ENCODE measurements at places on chromosomes 11 and 22.

- no peak for DNase-seq
Observed at GRCh38 chr11:127130321-127130720, 129.8 kb upstream of the KIRREL3 start.

- DNase-seq = peak; percentile 41
Observed at GRCh38 chr11:32433914-32434355, 1.4 kb downstream of the WT1 start.

DNA sequence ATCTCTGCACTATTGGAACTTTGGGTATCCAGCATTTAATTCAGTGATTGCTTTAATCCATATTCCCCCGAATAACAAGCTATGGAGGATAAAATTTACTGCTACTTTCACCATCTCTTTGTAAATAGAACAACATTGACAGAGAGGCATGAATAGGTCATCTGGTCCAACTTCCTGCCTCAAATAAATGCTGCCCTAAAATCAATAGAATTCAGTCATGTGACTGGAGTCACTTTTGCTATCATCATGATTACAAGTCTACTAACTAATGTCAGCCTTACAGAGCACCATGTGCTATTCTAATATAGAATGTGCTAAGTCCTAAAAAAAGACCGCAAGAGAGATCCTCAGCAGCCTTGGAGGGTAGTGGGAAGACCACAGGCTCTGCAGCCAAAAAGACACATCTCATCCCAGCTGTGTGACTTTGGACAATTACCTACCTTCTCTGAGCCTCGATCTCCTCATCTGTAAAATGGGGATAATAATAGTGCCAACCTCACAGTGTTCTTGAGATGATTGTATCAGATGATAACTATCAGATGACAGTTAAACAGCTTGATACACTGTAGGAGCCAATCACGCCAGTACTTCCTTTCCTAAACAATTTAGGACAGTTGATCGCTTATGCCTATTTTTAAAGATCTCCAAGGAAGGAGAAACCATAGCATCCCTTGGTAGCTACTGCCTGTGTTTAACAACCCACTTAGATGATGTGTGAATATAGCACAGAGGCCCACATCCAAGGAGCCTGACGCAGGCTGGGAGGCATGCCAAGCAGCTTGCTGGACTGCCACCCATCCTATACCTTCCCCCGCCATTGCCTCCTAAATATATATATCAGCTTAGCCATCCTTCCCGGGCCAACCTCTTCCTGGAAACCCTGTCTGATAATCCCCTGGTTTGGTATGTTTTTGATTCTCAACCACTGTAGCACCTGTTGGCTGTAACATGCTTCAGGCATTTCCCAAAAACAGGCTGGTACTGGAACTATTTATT is 77.3 kb upstream of the PHF21A start:
- DNase-seq = no peak

- DNase-seq = peak; percentile 52
Observed at GRCh38 chr22:43272869-43273318, 70.3 kb downstream of the SCUBE1 start.

- DNase-seq = no peak
Observed at GRCh38 chr22:33350491-33350890, 292.3 kb upstream of the SYN3 start.

- no peak for DNase-seq
Observed at GRCh38 chr22:39297490-39298240, 21.8 kb downstream of the RPL3 start.

- DNase-seq = no peak
Observed at GRCh38 chr11:123594188-123594901, 60.1 kb downstream of the SCN3B start.

- DNase-seq = no peak
Observed at GRCh38 chr11:20489948-20490347, 102.4 kb downstream of the PRMT3 start.

GRCh38 chr22:20582520-20583361 is 75.3 kb downstream of the MED15 start:
- no peak for DNase-seq

DNA sequence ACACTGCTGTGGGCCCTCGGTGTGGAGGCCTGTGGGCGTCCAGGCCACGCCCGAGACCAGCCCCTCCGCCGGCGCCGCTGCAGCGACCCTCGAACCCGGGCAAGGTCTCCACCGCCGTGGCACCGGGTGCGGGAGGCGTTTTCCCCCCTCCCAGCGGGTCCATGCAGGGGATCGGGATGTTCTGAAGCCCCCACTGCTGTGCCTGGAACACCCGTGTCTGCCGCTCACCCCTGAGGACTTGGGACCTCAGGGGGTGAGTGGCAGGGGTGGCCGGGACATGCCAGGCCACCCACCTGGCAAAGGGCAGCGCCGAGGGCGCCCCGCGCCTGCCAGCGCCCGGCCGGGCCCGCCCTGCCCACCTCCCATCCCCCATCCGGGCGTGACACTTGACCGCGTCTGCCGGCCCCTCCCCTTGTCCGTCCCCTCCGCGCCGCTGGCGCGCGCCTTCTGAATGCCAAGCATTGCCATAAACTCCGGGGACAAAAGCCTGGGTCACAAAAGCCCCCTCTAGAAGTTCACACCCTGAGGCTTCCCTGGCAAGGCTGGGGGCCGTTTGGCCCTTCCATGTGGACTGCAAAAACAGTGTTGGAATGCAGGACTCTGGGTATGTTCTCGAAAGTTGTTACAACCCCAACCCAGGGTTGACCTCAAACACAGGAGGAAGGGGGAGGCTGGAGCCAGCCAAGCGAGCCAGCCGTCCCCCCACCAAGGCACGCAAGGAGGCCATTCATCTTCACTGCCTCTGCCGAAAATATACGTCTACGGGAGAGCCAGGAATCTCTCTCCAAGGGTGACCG is 819 bp upstream of the KCNQ1OT1 start:
- DNase-seq = peak; percentile 89

GRCh38 chr11:111069066-111069465 is 176.5 kb upstream of the POU2AF2 start:
- DNase-seq = no peak

- no peak for DNase-seq
Observed at GRCh38 chr22:35664955-35665587, 16.8 kb downstream of the APOL6 start.

GRCh38 chr22:45434981-45435380 is 21.5 kb downstream of the RIBC2 start:
- no peak for DNase-seq

DNA sequence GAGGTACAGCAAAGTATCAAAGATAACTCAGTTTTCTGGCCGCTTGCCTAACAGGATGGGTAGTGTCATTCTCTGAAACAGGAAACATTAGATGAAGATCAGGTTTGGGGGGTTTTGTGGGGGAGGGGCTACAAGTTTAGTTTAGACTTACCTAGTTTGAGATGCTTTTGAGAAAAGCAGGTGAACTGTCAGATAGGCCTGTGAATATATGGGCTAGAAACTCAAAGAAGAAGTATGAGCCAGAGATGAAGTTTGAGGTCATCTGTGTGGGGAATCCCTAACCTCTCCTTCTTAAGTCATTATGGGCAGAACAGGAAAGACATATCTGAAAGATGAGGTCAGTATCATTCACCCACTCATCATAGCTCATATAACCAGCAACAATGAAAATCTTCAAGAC is 11.9 kb downstream of the HOATZ start:
- DNase-seq = no peak

DNA sequence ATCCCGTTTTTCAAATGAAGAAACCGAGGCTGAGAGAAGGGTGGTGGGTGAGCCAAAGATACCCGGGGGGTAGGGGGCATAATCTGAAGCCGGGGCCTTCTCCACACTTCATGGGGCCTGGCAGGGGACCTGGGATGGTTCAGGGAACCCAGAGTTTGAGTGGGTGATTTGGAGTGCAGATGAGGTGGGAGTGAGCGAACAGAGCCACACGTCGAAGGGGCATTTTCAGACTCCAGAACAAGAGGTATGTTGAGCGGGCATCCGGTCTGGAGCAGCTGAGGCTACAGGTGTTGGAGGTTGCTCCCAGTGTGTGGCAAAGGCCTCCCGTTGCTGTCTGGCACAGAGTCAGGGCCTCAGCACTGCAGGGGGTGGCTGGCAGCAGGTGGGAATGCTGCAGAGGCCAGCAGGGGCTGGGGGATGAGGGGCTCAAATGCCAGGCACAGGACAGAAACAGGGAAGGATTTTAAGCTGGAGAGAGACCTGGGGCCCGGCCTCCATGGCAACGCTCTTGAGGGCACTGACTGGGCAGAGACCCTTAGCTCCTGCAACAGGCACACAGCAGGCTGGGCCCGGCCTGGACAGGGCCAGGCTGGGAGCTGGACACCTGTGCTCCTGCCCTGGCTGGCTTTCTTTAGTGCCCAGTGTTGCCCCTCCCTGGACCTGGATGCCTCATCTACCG is 46.2 kb downstream of the WNT11 start:
- peak; percentile 40 for DNase-seq

GRCh38 chr22:38845004-38845740 is 1.3 kb upstream of the NPTXR start:
- DNase-seq = no peak

DNA sequence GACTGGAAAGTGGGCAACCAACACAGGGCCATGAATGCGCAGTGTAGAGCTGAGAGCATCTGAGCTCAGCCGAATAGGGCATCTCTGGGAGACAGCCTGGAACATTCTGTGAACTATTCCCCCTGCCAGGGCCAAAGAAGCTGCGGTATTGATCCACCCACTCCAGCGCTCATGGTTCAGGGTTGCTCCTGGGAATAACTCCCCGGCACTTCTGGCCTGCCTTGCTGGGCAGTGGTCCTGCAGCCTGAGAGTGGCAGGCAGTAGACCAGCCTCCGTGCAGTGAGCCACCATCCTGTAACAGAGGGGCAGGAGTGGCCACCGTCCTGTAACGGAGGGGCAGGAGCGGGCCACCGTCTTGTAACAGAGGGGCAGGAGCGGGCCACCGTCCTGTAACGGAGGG is 12.2 kb downstream of the TMPRSS6 start:
- no peak for DNase-seq

GRCh38 chr11:85385547-85385946 is 241.6 kb downstream of the DLG2 start:
- no peak for DNase-seq

GRCh38 chr11:118881228-118881627 is 2.5 kb upstream of the CXCR5 start:
- DNase-seq = no peak

- DNase-seq = no peak
Observed at GRCh38 chr11:19279451-19279850, 38.7 kb upstream of the E2F8 start.

GRCh38 chr22:31144223-31144622 is 3.9 kb upstream of the PLA2G3 start:
- DNase-seq = no peak

GRCh38 chr11:77026221-77026620 is 8.0 kb upstream of the B3GNT6 start:
- DNase-seq = no peak

DNA sequence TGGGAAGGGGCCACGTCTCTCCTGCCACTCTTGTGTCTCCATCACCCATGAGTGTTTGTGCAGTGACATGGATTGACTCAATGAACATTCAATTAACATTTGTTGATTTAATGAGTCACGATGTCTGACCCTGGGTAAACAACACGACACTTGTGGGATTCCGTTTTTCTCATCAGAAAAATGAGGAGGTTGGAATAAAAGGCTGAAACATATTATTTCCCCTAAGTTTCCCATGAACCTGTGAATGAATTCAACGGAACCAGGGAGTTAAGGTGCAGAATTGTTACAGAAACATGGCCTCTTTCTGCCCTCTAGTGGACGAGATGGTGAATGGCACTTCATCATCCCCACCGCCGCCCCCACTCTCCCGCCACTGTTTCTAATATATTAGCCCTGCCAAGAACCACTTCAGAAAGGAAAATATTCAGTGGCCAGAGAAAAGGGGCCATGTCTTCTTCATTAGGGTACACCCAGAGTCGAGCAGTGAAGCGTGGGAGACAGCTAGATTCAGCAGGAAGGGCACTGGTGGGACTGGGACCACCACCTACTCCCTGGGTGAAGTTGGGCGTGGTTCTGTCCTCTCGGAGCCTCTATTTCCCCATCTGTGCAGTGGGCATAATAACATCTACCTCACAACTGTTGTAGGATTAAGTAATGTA is 46.3 kb upstream of the SYT13 start:
- peak; percentile 66 for DNase-seq

DNA sequence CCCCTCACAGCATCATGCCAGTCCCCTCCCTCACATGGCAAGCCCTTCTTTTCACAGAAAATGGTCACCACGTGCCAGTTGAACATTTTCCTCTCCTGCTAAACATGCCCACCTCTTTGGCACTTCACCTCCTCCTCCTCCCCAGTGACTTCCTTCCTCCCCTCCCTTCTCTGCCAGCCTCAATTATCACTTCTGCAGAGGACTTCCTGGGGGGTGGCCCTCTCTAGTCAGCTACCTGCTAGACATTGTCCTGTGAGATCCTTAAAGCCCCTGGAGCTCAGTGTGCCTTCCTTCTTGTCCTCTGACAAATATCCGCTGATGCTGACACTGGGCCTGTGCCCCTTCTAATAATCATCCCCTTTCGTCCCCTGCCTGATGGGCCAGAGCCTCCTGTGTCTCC is 43.2 kb upstream of the E2F8 start:
- no peak for DNase-seq

DNA sequence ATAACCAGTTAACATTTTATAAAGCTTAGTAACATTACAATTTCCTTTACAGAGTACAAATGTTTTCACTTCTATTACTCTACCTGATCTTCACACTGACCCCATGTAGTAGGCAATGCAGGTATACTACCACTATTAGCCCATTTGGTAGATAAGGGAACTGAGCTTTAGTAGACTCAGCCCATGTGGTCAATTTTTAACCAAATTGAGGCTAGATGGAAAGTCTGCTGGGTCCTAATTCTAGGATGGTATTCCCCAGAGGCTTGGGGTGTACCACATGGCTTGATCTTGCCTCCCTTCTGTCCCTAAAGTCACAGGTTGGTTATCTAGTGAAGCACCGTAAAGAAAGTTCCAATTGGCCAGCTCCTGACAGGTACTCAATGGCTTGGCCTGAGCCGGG is 48.2 kb downstream of the NRXN2 start:
- no peak for DNase-seq

DNA sequence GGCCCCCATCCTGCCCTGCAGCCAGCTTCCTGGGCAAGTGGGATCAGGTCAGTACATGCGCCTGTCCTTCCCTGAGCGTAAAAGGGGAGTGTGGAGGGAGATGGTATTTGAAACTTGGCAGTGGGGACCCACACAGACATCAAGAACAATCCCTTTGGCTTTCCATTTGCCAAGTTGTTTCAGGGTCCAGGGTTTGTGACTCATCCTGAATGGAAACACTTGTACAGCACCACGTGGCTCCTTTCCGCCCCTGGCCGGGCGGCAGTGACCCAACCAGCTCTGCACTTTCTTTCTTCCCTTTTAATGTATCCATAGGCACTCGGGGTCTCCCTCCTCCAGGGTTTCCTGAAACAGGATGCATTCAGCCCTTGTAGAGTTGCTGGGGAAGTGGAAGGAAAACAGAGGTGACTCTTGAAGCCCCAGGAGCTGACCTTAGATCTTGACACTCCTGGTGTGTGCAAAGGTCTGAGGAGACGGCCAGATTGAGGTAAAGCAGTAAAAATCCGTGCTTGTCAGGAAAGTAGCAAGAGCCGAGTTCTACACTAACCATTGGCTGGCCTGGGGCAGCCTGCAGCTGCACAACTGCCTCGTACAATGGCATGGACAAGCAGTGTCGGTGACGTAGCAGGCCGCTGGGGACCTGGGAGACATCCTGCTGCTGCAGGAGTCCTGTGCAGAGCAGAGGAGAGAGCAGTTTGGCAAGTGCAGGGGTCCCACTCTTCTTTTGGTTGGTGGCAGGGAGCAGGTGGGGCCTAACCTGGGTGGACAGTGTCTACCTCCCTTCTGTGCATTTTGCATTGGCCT is 189.8 kb downstream of the SNX19 start:
- DNase-seq = no peak

GRCh38 chr11:128848815-128849455 is 18.2 kb downstream of the KCNJ1 start:
- DNase-seq = peak; percentile 54

Measured in kidney (tissue), 22 donors.